ENCODE measurements at places on chromosomes 16 and 17. TPM values are rescaled to one million over a fixed set of nuclear protein-coding genes. Genes with fewer than 3 reads are reported as not detected.

GRCh38 chr16:70656712-70657263, 10.4 kb downstream of the IL34 start:
- DNase-seq = no peak

GRCh38 chr17:740240-741017, 8.0 kb downstream of the TLCD3A start:
- no peak for DNase-seq

MYH1 gene
- total RNA-seq = not detected

GRCh38 chr17:57966246-57966645, 11.0 kb upstream of the CUEDC1 start:
- no peak for DNase-seq

KCNJ18 gene
- total RNA-seq = not detected

GRCh38 chr16:31221357-31222160, 4.6 kb upstream of the PYDC1 start:
- DNase-seq = no peak

CPHXL2 gene
- not detected for total RNA-seq

DNA sequence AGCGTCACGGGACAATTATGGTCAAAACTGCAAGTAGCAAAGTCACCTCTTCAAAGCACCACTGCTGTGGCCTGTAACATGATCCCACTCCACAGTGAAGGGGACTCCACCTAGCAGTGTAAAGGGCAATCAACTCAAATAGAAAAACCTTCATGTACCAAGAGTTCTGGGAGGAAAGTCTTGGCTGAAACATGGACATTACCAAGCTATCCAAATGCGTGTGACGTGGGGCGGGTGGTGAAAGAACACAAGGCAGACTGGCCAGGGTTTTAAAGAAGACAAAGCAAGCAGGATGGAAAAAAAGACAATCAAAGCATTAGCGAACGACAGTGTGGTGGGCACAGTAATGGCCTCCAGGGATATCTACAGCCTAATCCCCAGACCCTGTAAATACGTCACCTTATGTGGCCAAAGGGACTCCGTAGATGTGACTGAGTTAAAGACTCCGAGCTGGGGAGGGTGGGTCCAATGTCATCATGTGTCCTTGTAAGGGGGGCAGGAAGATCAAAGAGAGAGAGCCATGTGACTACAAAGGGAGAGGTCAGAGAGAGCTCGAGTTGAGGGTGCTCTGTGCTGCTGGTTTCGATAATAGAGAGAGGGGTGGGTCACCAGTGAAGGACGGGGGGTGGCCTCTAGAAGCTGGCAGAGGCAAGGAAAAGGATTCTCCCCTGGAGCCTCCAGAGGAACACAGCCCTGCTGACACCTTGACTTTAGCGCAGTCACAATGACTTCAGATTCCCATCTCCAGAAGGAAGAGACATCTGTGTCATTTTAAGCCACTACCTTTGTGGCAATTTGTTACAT, 6.0 kb downstream of the HSDL1 start:
- DNase-seq = no peak

- DNase-seq = no peak
Measured at GRCh38 chr17:28199115-28199514, 119.9 kb upstream of the TMEM97 start.

GRCh38 chr17:40694584-40694983, 9.0 kb downstream of the KRT24 start:
- DNase-seq = no peak

DNAJA3 gene
- 40.7 TPM for total RNA-seq

DNA sequence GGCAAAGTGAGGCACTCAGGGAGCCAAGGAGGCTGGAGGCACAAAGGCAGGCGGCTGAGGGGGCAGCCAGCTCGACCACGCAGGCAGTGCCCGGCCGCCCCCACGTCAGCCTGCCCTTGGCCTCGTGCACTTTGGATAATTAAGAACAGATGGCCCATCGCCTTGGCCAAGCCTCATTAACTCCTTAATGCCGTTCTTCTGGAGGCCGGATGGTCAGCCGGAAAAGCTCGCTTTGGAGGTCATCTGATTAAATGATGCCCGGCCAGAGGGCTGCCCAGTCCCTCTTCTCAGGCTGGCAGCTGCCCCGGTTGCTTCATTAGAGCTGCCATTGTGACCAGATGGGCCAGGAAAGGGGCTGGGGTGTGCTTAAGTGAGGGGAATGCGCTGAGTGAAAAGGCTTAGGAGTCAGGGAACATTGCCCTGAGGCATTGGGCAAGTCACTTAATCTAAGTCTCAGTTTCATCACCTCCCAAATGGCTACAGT, 364.0 kb downstream of the NPIPA8 start:
- DNase-seq = no peak

DNA sequence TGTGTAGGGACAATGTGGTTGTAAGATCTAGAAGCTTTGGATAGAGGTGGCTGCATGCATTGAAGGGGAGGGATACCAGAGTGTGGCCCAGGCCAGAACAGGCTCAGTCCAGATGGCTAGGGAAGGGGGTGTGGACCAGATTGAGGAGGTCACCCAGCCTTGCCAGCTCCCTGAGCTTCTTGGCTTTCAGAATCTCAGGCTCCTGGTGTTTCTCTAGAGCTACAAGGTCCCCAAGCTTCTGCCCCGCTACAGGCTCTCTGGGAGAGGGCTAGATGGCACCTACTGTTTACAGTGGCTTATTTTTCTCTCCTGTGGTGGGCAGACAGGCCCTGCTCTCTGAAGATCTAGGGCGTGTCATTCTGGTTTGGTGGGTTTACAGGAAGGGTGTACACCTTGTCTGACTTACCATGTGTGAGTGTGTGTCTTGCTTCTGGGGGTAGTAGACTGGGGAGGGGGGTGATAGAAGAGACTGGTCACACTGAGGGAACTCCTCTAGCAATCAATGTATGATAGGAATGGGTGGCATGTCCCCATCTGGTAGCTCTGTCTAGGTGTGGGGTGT, 1.1 kb downstream of the RARA start:
- DNase-seq = no peak

CENPN gene
- total RNA-seq = not detected

DNA sequence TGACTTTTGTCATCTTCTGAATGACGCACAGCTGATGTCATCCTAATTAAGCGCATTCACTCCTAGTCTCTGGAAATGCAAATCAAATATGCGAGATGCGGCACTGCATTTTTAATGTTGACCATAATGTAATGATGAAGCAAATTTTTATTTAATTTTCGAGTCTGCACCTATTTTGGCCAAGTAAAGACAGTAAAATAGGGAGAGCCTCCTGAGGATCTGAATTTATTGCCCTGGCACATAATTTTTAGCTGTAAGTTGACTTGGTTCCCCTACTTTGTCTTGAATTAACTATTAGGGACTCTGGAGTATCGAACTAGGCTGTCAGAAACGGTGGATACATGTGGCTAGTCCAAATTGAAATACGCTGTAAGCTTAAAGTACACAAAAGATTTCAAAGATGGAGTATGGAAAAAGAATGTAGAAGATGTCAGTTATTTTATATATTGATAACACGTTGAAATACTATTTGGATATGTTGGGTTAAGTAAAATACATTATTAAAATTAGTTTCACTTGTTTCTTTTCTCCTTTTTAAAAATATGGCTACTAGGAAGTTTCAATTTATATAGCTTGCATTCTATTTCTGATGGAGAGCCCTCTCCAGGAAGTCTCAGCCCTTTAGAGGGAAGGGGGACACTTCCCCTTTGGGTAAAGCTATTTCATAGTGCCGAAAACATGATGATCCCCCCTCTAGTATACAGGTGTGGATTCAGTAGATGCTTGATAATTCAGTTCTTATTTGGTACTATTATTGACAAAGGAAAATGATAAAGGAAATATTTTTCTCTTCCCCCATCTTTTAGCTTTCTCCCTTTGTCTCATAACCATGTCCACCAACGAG, 991 bp downstream of the KPNA2 start:
- DNase-seq = no peak

GRCh38 chr17:18319604-18320256, 4.6 kb downstream of the SMCR8 start:
- no peak for DNase-seq

SCNN1G gene
- total RNA-seq = not detected

Measured in ascending aorta (tissue), 2 donors.